ENCODE measurements at places on chromosomes 12 and 14.
A peak's percentile ranks its signal among the peaks of the same experiment; 100 is the strongest.

GRCh38 chr14:84129007-84129406 lies 1400.9 kb upstream of the FLRT2 start:
- DNase-seq = no peak

DNA sequence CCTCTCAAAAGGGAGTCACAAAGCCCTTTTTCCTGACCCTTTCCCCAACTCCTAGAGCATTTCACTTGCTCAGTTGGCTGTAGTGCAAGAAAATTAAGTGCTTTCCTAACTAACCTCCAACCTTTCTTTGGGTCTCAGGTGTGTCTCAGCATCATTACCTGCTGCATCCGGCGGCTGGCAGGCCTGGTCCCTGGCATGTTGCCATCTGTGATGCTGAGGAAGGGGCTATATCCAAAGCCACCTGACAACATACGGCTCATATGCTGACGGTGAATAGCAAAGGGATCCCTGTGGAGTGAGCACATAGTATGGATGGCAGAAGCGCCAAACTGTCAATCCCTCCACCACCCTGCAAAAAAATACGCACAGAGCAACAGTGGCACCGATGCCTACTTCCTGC lies 1.2 kb downstream of the MLF2 start:
- no peak for DNase-seq

DNA sequence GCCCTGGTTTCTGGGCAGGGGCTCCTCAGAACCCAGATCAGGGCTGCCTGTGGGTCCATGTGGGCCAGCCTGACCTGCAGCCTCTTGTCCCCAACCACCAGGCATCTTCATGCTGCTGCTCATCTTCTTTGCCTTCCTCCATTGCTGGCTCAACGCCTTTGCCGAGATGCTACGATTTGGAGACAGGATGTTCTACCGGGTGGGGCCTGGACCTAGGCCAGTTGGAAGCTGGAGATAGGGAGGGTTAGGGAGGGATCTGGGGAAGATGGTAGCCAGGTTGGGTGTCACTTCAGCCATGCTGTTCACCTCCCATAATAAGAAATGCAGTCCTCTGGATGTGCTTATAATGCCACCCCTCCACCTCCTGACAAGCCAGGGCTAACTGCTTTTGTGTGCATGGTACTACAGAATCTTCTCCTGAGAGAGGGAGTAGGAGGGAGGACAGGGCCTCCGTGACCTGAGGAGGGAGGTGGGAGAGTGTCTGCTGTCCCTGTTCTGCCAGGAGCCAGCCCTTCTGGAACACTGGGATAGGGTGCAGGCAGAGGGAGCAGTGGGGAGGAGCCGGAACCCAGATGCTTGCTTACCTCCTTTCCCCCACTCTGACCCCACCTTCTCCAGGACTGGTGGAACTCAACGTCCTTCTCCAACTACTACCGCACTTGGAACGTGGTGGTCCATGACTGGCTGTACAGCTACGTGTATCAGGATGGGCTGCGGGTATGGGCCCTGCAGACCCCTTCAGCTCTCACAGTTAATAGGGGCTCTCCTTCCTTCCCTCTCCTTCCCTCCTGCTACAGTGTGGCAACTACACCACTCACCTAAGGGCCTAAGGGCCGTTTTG lies 17.6 kb downstream of the SOAT2 start:
- DNase-seq = no peak

DNA sequence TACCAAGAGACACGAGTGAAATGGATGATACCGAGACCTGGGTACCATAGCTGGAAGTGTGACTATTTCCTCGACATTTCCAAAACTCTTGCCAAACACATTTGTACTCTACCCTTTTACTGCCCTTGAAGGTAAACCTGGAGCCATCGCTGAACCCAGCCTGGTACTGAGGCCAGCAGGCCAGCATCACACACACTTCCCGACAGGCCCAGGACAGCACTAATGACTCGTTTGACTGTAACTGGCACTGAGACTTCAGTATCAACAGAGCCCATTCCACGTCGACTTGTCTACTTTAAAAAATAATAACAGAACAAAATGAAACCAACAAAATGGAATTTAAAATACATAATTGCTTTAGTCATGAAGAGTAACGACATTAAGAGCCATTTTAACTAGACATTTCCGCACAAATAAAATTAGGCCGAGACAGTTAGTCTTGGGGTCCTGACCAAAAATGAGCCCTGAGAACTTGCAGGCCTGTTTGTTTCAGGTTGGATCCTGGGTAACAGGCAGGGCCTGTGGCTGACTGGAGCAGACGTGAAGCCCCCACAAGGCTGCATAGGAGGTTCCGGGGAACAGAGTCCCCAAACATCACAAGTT lies 94.3 kb downstream of the RIMBP2 start:
- DNase-seq = no peak

DNA sequence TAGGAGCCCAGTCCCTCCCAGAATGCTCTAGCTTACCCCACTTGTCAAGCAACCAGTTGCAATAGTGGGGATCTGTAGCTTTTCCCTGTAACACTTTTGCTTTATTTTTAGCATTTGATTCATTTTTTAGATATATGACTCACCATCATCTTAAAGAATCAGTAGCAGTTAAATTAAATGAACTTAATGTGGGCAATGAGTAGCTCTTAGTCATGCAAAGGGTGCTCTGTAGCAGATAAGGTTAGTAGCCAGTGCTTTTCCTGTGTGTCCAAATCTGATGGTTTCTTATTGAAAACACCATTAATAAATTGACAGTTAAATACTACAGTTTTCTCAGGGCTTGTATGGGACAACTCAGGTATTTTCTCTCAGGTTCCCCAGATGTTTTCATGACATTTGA lies 311.8 kb downstream of the RERGL start:
- DNase-seq = no peak

- DNase-seq = peak; percentile 1
These were observed 908.6 kb upstream of the MDGA2 start for GRCh38 chr14:48584031-48584430.

GRCh38 chr12:69792533-69792932 lies 32.5 kb upstream of the MYRFL start:
- DNase-seq = no peak

Measured in COLO829 (cell line).